Bone marrow (tissue), 2 donors: ENCODE measurements at places on chromosomes 1 and 21.

DNA sequence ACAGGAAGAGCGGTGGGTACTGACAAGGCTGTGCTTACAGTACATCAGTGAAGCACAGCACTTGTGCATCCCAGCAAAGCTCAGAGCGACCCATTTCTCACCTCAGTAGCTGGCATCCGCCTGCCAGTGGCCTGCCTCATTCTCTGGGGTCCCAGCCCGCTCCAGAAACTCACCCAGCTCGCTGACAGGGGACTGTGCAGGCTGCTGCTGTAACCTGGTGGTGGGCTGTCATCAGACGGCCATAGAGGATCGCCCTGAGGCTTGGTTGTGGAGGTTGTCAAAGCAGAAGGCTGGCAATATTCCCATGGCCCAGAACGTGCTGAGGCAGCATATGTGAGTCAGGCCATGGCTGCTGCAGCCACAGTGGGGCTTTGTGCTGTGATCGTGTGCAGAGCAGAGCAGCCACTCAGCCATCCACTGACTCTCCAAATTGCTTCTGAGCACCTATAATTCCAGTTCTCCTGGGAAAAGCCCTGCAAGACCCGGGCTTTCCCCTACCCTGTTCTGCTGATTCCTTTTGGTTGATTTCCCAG is 13.6 kb upstream of the GPR137B start:
- DNase-seq: no peak

GRCh38 chr1:55568732-55569131 is 353.6 kb upstream of the USP24 start:
- no peak for DNase-seq

DNA sequence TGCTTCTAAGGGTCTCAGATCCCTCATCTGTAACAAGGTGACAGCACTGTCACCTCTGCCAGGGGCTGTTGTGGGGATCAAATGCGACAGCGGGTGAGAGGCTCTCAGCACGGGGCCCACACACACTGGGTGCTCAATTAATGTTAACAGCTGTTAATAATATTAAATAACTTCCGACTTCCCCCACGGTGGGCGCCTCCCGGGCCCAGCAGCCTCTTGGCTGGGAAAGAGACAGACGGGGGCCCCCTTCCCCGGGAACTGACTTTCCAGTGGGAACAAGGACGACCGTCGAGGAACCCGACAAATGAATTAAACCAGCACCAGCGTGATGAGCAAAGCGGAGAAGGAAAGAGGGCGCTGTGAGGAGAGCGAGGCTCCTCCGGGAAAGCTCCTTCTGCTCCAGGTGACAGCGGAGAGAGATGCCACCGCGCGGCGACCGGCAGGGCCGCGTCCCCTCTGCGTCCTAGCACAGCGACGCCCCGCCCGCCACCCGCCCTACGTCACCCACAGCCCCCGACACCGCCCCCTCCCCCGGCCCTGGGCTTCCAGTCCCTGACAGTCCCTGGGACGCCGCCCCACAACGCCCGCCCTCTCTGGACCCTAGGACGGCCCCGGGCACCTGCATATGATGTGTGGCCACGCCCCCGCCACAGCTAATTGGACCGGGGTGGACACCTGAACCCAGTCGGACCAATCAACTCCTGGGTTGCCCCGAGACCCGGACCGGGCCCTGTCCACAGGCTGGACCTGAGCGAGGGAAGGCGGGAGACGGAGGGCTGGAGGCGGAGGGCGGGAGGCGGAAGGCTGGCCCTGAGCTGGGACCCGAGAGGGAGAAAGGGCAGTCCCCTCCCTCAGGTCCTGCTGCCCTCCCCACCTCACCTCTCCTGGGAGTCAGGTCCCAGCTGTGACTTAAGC is 38.2 kb downstream of the MATN1 start:
- DNase-seq: no peak

DNA sequence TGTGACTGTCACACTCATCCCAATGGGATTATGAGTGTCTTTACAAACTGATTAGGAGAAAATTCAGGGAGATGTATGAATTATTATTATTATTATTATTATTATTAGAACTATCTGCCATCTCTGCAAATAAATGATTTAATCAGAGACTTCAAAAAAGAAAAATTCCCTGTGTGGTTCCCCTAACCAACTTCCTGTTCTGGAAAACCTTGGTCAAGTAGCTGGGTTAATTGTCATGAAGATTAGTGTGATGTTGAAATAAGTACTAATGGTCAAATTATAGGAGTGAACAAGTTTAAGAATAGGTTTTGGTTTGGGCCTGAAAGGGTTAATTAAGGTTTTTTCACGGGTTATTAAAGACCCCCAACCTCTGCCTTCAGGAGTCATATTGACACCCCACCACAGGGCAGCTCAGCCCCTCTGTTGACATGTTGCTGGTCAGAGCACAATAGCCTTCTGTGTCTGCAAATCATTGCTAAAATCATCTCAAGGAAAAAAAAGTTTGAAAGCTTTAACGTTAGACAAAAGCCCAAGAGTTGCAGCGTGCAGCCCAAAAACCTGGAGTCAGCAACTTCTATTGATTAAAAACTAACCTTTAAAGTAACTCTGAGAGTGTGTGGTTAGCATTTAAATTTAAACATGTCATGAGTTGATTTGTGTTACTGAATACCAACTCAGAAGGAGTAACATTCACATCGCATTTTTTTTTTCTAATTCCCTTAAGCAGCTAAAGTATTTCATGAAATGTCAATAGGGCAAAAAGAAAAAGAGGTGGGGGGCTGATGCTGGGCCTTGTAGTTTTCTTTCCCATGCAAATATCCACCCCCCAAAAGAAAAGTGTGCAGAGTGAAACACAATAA is 272.5 kb downstream of the TM2D1 start:
- no peak for DNase-seq
